Uterus (tissue), 4 donors: ENCODE measurements at places on chromosomes 2 and 18. TPM values are rescaled to one million over a fixed set of nuclear protein-coding genes. Genes with fewer than 3 reads are reported as not detected.

DNA sequence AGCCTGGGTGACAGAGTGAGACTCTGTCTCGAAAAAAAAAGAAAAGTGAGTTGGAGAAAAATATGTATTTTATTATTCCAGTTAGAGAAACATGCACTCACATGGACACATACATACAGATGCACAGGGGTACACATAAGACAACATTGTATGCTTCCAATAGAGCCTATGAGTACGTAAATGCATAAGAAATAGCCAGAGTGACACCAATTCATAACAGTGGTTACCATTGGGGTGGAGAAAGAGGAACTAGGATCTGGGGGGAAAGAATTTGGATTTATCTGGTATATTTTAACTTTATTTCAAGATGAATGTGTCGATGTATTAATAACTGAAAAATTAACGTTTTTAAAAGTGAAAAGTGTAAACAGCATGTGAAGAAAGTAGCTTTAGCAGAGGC is 16.1 kb downstream of the IL36A start:
- no peak overlapping the region for H3K4me3 ChIP-seq
- no peak for DNase-seq
- no peaks in the 10 kb centered on the region for H3K36me3 ChIP-seq
- no peaks in the 10 kb centered on the region for H3K27me3 ChIP-seq
- no peak overlapping the region for H3K27ac ChIP-seq
- H3K4me1 ChIP-seq, result no peaks in the 10 kb centered on the region

DNA sequence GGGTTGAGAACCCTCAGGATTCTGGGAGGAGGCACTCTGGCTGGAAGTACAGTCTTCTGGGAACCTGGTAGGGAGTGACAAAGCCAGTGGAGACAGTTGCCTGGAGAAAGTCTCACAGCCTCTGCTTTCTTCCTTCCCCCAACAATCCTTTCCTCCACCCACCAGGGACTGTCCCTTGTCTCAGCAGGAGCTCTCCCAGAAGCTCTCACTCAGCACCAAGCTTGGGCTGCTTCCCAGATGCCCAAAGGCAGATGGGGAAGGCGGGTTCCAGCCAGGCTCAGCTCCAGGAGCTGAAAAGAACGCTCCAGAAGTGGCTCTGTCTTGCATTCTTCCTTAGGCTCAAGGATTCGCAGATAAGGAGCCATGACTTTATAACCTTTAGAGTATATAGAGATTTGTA is 7.6 kb upstream of the NAGK start:
- no peak for DNase-seq
- H3K4me1 ChIP-seq, result no peaks in the 10 kb centered on the region
- no peak overlapping the region for H3K27ac ChIP-seq
- H3K4me3 ChIP-seq, result no peak overlapping the region
- no peaks in the 10 kb centered on the region for H3K36me3 ChIP-seq

DNA sequence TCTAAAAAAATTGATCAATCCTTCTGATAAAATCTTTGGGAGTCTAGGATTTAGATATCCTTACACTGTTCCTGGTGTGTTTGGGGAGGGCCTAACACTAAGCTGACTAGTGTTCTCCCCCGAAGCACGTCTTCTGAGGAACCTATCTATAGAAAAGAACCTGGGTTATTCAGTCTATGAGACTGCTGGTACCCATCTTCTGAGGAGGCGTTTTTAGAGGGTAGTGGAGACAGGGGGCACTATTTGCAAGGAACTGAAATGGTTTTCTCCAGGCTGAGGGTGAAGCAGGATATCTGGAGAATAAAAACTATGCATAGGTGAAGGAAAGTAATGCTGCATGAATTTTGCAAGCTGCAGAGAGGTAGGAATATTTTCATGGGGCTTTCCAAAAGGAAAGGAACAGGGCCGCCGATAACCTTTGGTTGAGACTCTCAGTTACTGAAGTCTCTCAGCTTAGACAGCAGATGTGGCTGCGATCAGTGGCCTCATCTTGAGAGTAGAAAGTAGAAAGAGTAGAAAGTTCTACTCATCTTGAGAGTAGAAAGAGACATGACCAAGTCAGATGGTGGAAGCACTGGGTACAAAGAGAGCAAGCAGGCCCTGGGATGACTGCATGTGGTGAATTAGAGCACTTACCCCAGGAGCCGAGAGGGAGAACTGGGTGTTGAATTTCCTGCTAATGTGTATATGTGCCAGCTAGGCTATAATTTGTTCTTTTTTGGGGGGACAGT is 31.8 kb upstream of the KCNE4 start:
- no peaks in the 10 kb centered on the region for H3K36me3 ChIP-seq
- no peak overlapping the region for H3K4me3 ChIP-seq
- H3K27me3 ChIP-seq, result no peaks in the 10 kb centered on the region

Gene LCT
- total RNA-seq, result 0.07 TPM

Gene CFAP53
- 1.1 TPM for total RNA-seq

Gene ASXL3
- total RNA-seq, result 3.5 TPM

GRCh38 chr18:75000920-75001319 is 208.0 kb downstream of the PTGR3 start:
- H3K4me1 ChIP-seq, result no peaks in the 10 kb centered on the region
- no peaks in the 10 kb centered on the region for H3K27me3 ChIP-seq
- DNase-seq, result no peak
- no peak overlapping the region for H3K4me3 ChIP-seq

Gene GRHL1
- 0.24 TPM for total RNA-seq

GRCh38 chr2:236574424-236575145 is 5.0 kb downstream of the ACKR3 start:
- no peak for DNase-seq
- no peak overlapping the region for H3K4me3 ChIP-seq
- no peaks in the 10 kb centered on the region for H3K4me1 ChIP-seq
- no peak overlapping the region for H3K27ac ChIP-seq

DNA sequence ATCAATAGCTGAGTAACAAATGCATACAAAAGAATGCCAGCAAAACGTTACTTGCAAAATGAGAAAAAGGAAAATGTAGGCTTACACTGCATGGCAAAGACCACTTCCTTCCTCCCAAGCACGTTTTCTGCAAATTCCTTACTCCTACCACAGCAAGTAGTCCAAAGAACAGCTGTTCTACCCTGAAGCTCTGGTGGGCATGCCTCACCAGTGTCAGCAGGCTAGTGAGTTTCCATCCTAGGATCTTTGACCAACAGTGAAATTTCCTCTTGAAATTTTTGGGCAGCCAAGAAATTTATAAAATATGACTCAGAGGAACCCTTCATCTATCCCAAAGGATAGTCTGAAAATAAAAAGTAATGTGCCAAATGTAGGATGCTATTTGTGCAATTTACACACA is 123.9 kb downstream of the ZNF532 start:
- H3K4me3 ChIP-seq, result no peak overlapping the region
- H3K4me1 ChIP-seq, result no peaks in the 10 kb centered on the region
- H3K27me3 ChIP-seq, result no peaks in the 10 kb centered on the region
- no peaks in the 10 kb centered on the region for H3K36me3 ChIP-seq
- DNase-seq, result no peak

Gene VSNL1
- 0.61 TPM for total RNA-seq

Gene CFC1
- 0.62 TPM for total RNA-seq

GRCh38 chr2:166180951-166181812 is 53.4 kb upstream of the SCN1A start:
- no peaks in the 10 kb centered on the region for H3K27me3 ChIP-seq
- no peaks in the 10 kb centered on the region for H3K36me3 ChIP-seq
- no peaks in the 10 kb centered on the region for H3K4me1 ChIP-seq
- H3K27ac ChIP-seq, result no peak overlapping the region

DNA sequence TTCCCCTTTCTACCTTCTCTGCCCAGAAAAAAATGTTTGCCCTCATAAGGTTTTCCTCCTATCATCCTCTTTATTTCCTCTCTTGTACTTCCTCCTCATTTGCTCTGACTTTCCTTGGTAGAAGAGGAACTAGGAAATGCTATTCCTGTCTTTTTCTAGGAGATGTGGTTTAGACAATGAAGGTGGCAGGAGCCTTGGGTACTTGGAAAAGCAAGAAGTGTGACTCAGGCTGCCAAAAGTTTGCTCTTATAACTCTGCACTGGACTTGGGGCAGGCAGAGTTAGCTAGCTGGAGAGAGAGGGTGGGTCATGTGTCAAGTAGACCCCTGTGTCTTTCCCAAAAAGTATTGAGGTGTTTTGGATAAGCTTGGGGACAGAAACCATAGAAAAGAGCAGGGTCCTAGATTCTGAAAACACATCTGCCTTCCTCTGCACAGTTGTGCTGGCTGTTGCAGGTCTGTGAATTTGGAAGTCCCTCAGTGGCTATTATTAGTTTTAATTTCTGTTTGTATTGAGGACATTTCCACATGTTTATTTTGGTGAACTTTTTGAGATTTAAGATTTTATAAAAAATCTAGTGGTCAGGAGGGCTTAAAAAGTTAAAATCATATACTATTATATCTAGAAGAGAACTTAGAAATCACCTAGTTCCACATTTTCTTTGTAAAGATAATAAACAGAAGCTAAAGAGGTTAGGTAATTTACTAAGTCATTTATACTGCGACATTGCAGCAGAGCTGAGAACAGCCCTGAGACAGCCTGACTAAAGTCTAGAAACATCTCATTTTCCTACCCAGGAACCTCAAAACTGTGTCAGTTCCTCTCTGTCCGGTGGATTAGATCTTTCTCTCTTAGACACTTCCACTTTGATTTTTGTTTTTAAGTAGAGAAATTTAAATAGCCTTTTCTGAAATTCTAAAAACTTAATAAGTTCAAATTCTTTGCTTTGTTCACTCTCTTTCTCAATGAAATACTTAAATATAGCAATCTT is 16.0 kb downstream of the INSIG2 start:
- H3K4me1 ChIP-seq, result no peaks in the 10 kb centered on the region
- no peaks in the 10 kb centered on the region for H3K27me3 ChIP-seq
- no peak overlapping the region for H3K4me3 ChIP-seq
- no peak for DNase-seq
- no peaks in the 10 kb centered on the region for H3K36me3 ChIP-seq
- H3K27ac ChIP-seq, result no peak overlapping the region

Gene DLX1
- not detected for total RNA-seq

Gene KIAA2012
- 0.26 TPM for total RNA-seq

- DNase-seq, result no peak
- H3K4me3 ChIP-seq, result no peak overlapping the region
- no peak overlapping the region for H3K27ac ChIP-seq
- no peaks in the 10 kb centered on the region for H3K27me3 ChIP-seq
Measured at GRCh38 chr2:146579147-146579930, 1265.5 kb upstream of the ACVR2A start.

- H3K27me3 ChIP-seq, result no peaks in the 10 kb centered on the region
- no peaks in the 10 kb centered on the region for H3K4me1 ChIP-seq
- DNase-seq, result no peak
- no peak overlapping the region for H3K4me3 ChIP-seq
- no peaks in the 10 kb centered on the region for H3K36me3 ChIP-seq
Measured at GRCh38 chr2:104572834-104573233, 281.1 kb upstream of the POU3F3 start.

- H3K4me1 ChIP-seq, result no peaks in the 10 kb centered on the region
- H3K27me3 ChIP-seq, result no peaks in the 10 kb centered on the region
- H3K36me3 ChIP-seq, result no peaks in the 10 kb centered on the region
- H3K4me3 ChIP-seq, result no peak overlapping the region
Measured at GRCh38 chr2:201821080-201821479, 14.7 kb downstream of the CDK15 start.

- no peak overlapping the region for H3K27ac ChIP-seq
- no peak overlapping the region for H3K4me3 ChIP-seq
- H3K27me3 ChIP-seq, result no peaks in the 10 kb centered on the region
- no peaks in the 10 kb centered on the region for H3K4me1 ChIP-seq
- DNase-seq, result no peak
Measured at GRCh38 chr18:10442551-10442971, 11.9 kb upstream of the APCDD1 start.

DNA sequence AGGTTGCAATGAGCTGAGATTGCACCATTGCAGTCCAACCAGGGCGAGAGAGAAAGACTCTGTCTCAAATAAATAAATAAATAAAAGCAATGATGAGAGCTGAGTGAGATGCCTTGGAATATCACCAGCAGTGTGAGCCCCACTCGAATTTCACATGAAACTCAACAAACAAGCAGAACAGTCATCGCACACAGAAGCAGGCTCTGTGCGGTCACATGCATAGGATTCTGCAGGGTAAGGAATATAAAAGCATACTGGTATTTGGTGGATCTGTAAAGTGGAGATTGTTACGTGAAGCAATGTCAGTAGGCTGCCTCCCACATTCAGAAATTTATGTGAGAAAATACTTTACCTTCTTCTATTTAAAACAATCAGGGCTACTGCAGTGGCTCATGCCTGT is 18.0 kb upstream of the AP1S3 start:
- DNase-seq, result no peak
- H3K36me3 ChIP-seq, result no peaks in the 10 kb centered on the region
- no peak overlapping the region for H3K4me3 ChIP-seq
- H3K4me1 ChIP-seq, result no peaks in the 10 kb centered on the region
- H3K27me3 ChIP-seq, result no peaks in the 10 kb centered on the region
- H3K27ac ChIP-seq, result no peak overlapping the region

DNA sequence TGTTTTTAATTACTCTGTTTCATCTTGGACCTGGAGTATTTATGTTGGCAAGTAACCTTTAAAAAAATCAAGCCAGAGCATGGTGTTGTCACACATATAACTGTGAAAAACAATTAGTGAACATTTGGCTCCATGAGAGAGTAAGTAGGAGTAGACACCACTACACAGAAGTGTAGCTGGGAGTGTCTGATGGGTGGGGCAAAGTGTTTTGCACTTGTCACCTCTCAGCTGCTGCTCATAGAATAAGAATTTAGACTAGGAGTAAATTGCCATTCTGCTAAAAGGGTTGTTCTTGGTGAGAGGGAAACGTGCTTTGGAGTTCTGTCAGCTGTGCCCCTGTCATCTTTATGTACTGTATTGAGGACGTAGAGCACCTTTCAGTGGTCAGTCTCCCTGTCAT is 114.5 kb downstream of the TTC27 start:
- DNase-seq, result no peak
- no peaks in the 10 kb centered on the region for H3K36me3 ChIP-seq
- no peaks in the 10 kb centered on the region for H3K27me3 ChIP-seq

DNA sequence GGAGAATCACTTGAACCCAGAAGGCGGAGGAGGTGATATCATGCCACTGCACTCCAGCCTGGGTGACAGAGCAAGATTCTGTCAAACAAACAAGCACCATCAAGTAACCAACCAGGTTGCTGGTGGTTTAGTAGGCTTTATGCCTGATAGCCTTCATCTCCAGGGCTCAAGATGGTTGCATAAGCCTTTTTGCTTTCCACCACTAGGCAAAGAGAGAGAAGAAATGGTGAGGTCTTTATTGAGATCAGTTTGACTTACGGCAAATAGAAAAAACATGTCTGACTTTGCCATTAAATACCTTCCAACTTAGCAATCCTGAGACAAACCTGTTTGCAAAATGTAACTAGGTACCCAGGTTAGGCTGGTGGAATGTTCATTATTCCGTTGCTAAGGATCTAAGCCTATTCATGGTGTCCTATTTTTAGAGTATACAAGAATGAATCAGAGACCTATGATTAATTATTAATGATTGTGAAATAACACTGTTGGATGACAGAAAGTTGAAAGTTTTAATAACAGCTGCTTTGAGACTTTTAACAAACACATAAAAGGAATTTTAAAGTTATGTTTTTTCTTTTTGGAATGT is 53.5 kb upstream of the SLC38A11 start:
- H3K27ac ChIP-seq, result no peak overlapping the region
- H3K36me3 ChIP-seq, result no peaks in the 10 kb centered on the region
- H3K4me3 ChIP-seq, result no peak overlapping the region
- H3K4me1 ChIP-seq, result no peaks in the 10 kb centered on the region
- no peak for DNase-seq

Gene TANC1
- total RNA-seq, result 92.7 TPM
